ENCODE measurements at places on chromosomes 12 and 14.
A peak's percentile ranks its signal among the peaks of the same experiment; 100 is the strongest.

DNA sequence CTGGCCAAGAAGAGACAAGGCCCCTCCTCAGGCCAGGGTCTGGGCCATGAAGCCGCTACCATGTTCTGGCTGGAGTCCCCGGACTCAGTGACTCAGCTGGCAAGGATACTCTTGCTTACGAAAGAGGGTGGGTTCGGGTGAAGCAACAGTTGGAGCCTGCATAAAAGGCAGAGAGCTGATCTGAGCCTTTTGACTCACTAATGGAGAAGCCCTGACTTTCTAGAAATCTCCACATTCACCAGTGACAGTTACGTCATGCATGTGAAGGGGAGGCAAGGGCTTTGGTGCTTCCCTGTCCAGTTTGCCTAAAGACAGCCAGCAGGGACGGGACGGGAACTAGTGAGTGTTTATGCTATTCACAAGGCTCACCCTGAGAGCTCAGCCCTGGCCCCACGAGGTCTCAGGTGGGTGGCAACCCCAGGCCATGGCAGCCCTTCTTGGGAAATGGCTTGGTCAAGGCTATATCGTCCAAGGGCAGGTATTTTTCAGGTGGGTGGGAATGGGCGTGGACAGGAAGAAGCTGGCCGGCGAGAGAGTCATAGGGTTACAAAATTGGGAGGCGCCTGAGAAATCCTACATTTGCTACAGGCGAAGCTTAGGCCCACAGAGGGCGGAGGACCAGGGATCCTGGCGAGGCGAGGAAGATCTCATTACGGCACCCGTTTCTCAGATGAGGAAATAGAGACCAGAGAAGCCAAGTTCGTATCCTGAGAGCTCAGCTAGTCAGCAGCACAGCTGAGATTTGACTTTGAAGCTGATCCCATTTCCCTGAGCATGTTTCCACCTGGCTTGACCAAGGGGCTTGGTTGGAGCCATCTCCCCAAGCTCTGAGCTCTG is 314.6 kb downstream of the BCL11B start:
- peak; percentile 89 for DNase-seq

GRCh38 chr12:104057771-104058197 is 6.5 kb upstream of the HCFC2 start:
- DNase-seq = no peak

DNA sequence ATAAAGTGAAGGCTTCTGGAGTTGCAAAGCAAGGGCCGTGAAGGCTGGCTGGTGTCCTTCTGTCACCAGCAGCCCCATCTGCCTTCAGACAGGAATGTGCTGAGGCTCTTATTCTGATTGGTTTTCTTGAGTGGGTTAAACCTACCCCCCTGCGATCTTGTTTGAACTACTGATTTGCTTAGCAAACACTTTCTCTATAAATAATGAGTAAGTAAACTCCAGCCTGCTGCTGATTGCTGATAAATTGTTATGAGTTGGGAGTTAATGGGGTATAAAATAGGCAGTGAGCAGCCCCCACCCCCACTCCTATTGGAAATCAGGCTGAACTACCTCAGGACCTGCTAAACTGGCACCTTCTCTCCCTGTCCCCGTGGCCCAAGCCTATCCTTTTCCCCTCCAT is 146.1 kb upstream of the NOS1 start:
- no peak for DNase-seq

GRCh38 chr14:44895716-44896115 is 66.0 kb downstream of the KLHL28 start:
- DNase-seq = no peak

- DNase-seq = no peak
These were observed 473.8 kb downstream of the RAD51B start for GRCh38 chr14:68293404-68293803.

- no peak for DNase-seq
These were observed 31.3 kb upstream of the KLRF1 start for GRCh38 chr12:9795945-9796344.

- DNase-seq = no peak
These were observed 12.4 kb downstream of the KRT71 start for GRCh38 chr12:52540531-52540930.

- no peak for DNase-seq
These were observed at the start of gene ASCL1 for GRCh38 chr12:102957339-102958050. Gene ASCL1 (plus strand): TSS chr12:102957674. CDS start chr12:102958245, 571 bp downstream.

DNA sequence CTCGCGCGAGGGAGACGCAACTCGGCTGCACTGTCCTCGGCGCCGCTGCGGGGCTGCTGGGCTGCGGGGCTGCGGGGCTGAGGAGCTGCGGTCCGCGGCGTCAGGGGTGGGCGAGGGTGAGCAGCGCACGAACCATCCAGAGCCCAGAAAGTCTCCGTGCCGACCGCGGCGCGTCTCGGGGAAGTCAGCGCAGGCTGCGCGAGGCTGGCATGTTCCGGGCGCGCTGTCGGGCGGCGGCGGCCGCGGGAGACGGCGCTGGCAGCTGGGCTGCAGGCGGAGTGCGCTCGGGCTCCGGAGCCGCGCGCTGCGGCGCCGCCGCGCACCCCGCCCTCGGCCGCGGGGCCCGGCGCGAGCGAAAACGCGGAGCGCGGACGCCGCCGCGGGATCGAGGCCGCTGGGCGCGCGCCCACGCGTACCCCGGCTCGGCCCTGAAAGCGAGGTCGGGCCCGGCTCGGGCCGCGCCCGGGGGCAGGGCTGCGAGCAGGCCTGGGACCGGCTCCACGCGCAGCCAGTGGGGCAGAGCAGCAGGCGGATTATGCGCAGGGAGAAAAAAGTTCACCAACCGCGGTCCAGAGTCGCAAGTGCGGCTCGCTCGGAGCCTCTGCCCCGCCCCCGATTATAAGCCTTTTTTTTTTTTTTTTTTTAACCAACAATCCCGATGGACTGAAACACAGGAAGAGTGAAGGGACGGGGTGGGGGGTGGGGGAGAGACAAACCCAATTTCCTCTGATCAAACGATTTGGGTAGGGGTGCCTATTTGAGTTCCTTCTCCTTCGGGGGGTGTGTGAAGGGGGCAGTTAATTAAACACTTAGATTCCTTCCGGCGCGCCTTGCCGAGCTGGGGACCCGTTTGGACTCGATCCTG is at the start of gene PRICKLE1:
TSS of gene PRICKLE1 (minus strand) at position 282 of the 865 bp plus-strand sequence. CDS start 117,230 bp downstream, outside the sequence.
- DNase-seq = peak; percentile 33

DNA sequence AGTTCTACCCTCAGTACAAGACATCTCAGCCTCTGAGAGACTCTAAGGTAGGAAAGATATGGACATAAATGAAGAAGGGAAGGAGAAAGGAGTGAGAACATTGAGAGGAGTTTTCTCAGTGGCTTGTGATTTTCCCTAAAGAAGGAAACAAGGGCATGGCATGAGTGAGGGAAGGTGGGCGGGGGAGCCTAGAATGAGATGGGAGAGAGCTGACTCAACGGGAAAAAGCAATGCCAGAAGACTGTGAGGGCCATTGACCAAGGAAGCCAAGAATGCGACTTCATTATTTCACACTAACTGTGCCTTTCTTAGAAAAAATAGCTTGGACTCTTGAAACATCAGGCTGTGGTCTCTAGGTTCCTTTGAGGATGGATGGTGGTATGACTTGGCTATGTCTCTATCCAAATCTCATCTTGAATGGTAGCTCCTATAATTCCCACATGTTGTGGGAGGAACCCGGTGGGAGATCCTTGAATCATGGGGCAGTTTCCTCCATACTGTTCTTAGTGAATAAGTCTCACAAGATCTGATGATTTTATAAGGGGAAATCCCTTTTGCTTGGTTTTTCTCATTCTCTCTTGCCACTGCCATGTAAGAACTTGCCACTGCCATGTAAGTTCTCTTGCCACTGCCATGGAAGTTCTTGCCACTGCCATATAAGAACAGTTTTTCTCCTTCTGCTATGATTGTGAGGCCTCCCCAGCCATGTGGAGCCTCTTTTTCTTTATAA is 279.6 kb downstream of the NUAK1 start:
- DNase-seq = no peak

DNA sequence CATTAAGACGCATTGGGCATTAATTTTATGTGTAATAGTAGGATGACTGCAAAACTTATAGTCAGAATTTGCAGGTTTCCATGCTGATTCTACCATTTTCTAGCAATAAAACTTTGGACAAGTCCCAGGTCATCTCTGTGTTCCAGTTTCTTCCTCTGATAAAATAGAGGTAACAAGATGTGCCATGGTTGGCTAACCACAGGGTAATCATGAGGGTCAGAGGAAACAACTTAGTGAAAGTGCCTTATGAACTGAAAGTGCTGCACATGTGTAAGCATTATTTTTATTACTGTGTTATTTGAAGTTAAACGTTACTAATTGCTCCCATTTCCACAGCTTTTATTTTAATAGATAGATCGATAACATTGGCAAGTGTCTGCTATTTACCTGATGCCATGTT is 21.1 kb downstream of the SMCO2 start:
- no peak for DNase-seq
